ENCODE measurements at places on chromosomes 11 and 22.
A peak's percentile ranks its signal among the peaks of the same experiment; 100 is the strongest.

DNA sequence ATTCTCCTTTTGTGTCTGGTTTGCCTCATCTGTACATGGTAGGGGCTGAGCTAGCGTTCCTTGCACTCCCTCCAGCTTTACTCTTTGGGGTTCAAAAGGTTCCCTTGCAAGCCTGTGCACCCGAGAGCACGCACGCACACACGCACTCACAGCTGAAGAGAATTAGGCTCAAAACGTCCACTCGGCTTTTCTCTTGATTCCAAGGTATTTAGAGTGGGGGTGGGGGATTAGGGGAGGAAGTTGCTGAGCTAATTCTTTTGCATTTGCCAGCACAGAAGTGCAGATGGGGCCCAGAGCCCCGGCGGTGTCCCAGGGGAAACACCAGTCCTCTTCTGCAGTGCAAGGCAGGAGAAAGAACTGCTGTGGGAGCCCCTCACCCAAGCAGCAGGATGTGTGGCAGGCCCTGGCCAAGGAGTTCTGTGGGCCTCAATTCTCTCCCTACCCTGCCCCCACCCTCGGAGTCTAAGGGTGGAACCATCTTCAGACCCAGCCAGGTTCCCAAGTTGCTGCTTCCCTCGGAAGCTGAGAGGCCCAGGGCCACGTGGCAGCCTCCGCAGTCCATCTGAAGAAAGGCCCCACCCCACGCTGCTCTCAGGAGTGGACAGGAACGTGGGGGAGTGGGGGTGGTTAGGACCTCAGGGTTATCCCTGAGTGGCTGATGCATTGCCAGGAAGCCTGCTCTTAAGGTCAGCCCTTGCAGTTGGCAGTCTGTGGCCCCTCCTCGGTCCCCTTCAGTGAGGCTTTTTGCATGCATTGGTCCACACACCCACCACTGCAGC, 3.8 kb upstream of the KCNQ1OT1 start:
- DNase-seq, result no peak

DNA sequence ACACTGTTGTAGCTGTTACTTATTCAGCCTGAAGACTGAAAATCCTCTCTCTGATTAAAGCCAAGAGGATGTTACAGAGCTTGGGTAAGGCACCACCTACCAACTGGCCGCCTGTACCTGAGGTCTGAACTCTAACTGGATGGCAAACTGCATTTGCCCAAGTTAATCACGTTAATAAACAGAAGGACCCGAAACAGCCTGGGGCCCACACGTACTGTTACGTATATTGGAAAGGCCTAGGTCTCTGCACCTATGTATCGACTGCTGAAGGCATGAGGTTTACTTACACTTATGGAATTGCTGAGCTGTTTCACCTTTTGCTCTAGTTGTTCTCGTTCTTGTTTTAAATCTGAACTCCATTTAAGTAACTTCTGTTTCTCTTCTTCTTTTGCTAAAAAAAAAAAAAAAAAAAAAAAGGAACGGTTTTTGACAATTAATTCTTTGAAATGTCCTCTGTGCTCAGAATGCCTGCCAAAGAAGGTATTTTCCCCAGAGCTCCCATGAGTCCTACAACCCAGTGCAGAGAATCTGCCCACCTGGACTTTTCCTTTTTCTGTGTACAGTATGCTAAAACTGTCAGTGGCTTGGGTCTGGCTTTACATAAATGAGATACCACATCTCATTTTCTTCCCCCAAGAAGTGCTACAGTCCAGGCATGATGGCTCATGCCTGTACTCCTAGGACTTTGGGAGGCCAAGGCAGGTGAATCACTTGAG, 13.1 kb downstream of the LARGE2 start:
- no peak for DNase-seq

DNA sequence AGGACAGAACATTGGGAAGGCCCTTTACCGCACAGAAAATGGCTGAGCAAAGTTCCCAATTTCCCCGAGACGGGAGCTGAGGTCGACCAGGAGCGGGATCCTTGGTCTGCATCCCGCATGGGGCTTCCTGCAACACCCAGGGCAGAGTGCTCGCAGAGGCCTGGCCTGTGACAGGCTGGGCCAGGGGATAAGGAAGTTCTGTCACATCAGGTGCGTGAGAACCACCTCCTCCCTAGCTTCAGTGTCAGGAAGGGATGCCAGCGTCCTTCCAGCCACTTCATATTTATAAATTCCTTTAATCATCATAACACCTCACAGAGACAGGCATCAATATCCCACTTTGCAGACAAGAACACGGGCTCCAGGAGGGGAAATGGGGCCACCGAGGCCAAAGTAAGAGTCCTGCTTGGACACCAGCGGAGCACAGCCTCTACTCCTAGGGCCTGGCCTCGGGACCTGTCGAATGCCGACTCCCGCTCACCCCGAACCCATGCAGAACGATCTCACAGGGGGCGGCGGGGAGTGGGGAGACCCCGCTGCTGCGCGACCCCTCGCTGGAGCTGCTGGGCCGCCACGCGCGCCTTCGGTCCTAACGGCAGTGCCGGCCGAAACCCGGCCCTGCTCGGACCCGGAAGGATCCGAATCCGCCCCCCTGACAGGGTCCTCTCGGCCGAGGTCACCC, 532 bp downstream of the BET1L start:
- peak; percentile 48 for DNase-seq

GRCh38 chr22:31728857-31729256, 21.1 kb downstream of the PRR14L start:
- DNase-seq, result peak; percentile 34

GRCh38 chr11:26344647-26345046, 12.7 kb downstream of the ANO3 start:
- no peak for DNase-seq

GRCh38 chr11:45333001-45333971, 47.1 kb upstream of the SYT13 start:
- peak; percentile 22 for DNase-seq

- no peak for DNase-seq
Measured at GRCh38 chr11:72730243-72730642, 22.0 kb downstream of the ARAP1 start.

GRCh38 chr22:29435236-29436136, 2.9 kb upstream of the RFPL1 start:
- DNase-seq, result no peak

DNA sequence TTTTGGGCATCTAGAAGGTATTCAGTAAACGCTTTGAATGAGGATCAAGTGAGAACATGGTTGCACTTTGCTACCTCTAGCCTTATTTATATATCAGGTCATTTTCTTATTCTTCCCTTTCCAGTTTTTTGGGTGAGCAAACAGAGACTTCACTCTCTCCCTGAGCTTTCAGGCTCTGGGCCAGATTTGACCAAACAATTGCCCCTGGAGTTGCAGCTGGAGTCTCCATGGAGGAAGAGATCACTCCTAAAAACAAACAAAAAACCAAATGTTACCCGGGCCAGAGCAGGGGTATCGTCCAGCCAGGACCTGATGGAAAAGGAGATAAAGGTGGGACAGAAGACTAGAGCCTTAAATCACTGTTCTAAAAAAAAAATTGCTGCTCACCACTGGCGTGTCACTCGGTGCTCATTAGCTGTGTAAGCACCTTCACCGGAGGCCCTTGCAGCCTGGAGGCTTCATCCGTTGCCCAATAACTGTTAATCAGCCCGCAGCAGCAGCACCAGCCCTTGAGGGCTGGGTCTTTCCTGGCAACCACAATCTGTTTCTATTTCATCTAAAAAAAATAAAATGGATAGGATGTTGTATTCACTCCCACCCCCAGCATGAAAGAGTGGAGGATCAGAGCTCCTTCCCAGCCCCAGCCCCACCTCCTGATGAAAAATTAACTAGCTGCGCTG, 125.0 kb downstream of the PKNOX2 start:
- no peak for DNase-seq

DNA sequence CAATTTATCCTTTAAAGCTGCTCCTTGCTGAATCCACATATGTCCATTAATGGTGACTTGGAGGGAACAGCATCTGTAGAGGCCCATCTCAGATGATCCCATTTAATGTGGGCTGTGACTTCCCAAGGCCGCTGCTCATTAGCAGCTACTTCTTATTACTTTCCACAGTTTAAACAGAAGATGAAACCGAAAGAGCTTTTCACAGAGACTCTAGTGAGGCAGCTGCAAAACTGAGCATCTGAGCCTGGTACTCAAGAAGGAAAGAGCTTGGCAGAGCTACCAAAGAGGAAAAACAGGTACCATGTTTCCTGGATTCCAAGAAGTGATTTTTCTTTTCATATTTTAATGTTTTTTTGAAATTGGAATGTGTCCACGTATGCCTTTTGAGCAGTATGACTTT, 110.5 kb upstream of the NARS2 start:
- no peak for DNase-seq

GRCh38 chr11:43493431-43493830, 134.7 kb downstream of the TTC17 start:
- no peak for DNase-seq

- DNase-seq, result no peak
Measured at GRCh38 chr11:17927681-17928343, 85.0 kb downstream of the SERGEF start.

DNA sequence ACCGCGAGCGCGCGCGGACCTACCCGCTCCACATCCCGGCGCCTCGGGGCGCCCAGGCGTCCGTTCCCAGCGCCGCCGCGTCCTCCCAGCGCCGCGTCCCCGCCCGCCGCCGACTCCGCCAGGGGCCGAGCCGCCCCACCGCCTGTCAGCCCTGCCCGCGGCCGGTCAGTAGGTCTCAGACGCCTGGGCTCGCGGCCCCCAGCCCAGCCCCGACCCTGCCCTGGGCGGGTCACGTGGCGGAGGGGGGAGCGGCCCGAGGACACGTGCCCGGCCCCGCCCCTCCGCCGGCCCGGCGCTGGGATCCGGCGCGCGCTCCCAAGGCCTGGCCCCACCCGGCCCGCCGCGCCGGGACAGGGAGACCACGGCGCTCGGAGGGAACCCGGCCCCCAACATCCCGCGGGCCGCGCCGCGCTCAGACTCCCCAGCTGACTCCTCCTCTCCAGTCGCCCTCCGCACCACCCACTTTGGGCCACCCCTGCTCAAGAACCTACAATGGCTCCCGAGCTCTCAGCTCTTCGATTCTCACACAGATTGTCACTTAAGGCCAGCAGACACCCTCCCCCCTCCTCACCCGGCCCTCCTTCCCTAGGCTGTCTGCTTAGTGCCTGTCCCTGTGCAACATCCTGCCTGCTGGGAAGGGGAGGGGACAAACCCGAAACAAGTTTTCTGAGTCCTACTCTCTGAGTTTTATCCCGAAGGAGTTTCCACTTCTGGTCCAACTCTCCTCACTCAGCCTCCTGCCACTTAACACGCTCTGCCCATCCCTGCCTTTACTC, at the start of gene RAB3IL1:
RAB3IL1 (minus strand) TSS at position 233 of the 776 bp plus-strand sequence; CDS start at position 34, 199 bp downstream.
- DNase-seq, result peak; percentile 53

DNA sequence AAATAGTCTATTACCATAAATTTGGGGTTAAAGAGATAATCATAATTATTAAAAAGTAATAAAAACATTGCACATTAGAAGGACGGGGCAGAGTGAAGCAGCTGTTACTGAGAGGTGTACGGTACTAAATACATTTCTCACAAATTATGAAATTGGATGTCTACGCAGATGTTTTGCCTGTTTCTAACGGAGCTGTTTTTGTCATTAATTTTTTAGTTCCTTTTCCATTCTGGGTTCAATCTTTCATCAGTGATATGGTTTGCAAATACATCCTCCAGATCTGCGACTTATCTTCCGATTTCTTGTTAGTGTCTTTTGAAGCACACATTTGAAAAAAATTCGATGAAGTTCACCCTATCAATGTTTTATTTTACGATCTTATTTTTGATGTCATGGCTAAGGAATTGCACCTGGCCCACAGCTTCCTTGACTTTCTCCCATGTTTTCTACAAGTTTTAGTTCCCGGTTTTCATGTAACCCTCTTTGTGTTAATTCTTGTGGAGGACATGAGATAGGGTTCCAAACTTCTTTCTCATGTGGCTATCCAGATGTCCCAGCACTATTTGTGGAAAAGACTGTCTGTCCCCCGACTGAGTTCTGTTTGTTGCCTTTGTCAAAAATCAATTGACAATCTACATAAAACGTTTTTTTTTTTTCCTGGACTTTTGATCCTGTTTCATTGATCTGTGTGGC, 21.3 kb upstream of the KRTAP5-6 start:
- no peak for DNase-seq

DNA sequence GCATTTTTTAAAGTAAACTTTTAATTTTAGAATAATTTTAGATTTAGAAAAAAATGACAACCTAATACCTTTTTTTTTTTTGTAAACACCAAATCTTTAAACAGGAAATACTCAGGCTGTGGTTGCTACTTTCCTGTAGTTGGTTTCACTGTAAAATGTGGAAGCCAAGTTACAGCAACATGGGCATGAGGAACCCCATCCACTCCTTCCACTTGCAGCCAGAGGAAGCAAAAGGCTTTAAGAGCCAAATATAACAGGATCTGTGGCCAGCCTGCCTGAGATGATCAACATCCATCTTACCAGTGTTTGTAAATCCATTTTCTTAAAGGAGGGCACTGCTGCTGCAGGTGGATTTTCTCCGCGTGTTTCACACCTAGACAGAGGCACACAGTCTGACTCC, 66.2 kb downstream of the TNRC6B start:
- no peak for DNase-seq

DNA sequence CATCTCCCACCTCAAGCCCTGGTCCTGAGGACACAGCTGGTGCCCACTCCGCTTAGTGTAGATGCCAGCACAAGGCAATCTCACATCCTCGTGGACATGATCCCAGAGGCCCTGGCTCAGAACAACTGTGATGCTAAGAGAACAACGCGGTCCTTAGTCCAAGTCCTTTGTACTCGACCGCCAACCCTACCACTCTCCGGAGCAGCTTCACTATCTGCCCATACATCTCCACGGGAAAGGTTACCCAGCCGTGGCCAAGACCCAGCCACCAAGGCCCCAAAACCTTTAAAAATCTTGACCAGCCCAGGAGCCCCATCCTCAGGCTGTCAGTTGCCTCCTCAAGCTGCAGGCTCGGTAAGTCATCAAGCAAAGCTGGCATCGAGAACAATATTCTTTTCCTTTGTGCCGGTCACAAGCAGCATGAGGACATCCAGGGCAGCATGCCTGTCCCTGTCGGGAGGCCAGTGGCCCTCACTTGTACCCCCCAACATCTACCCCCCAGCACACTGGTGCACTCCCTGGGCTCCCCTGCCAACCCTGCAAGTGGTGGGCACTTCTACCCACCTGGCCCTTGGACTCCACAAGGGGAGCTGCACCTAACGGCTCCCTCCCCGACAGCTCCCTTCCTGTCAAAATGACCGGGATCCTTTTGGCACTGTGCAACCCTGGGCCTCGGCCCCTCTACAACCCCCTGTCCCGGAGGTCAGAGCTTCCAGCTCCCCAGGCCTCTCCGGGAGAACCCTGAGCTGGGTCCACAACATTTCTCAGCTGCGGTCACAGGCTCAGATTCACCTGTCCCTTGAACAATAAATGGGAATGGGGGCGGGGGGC, 2.5 kb downstream of the OSBPL5 start:
- no peak for DNase-seq

DNA sequence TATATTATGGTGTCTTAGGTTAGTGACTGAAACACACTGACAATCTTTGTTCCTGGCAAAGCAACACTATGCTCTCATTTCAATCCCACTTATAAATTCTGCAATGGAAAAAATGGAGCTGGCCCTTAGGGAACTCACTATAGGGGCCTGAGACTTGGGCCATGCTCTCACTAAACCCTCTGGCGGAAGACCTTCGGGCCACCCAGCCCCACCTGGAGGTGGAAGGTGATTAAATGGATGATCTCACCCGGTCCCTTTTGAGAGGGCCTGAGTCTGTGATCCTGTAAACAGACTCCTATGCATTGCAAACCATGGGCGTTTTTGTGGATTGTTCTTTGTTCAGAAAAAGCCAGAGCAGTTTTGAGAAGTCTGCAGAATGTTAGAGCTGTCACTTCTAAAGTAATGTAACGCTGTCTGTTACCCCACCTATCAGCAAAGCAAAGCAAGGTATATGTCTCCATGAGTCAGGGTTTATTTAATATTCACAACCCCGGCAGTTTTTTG, 17.0 kb upstream of the CDON start:
- no peak for DNase-seq

GRCh38 chr11:14059491-14059890, 97.0 kb downstream of the SPON1 start:
- no peak for DNase-seq
